ENCODE measurements at places on chromosomes 12 and 14.

DNA sequence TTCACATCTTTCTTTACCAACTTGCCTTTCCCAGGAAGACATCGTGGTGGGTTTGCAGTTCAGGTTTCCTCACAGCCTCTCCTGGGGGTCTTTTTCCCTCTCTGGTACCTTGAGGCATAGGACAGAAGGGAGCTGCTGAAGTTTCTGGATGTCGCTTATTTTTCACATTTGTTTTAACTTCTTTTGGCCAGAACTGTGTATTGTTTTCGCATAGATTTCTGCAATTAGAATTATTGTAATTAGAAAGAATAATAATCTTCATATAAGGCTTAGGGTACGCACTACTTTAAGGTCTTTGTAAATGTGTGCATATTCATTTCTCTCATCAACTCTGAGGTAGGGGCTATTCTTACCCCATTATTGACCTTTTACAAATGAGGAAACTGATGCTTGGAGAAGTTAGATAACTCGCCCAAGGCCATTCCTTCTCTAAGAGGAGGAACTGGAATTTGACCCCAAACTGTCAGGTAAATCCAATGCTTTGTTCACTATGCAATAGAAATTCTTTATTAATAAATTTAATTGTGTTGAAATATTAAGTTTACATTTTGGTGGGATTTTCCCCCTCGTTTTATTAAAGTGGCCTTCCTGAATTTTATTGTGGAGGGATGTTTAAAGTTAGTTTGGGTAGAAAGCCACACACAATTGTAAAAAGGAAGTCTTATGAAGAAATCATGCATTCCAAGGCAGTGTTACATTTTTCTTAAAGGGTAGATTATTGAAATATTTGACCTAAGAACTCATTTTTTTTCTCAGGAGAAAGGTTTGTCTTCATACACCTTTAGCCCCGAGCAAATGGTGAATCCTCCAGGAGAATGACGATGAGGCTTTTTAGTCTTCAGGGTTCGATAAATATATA lies 12.1 kb upstream of the SLC38A2 start:
- no peak for DNase-seq

GRCh38 chr12:18897823-18898222 lies 159.9 kb downstream of the CAPZA3 start:
- DNase-seq, result no peak

DNA sequence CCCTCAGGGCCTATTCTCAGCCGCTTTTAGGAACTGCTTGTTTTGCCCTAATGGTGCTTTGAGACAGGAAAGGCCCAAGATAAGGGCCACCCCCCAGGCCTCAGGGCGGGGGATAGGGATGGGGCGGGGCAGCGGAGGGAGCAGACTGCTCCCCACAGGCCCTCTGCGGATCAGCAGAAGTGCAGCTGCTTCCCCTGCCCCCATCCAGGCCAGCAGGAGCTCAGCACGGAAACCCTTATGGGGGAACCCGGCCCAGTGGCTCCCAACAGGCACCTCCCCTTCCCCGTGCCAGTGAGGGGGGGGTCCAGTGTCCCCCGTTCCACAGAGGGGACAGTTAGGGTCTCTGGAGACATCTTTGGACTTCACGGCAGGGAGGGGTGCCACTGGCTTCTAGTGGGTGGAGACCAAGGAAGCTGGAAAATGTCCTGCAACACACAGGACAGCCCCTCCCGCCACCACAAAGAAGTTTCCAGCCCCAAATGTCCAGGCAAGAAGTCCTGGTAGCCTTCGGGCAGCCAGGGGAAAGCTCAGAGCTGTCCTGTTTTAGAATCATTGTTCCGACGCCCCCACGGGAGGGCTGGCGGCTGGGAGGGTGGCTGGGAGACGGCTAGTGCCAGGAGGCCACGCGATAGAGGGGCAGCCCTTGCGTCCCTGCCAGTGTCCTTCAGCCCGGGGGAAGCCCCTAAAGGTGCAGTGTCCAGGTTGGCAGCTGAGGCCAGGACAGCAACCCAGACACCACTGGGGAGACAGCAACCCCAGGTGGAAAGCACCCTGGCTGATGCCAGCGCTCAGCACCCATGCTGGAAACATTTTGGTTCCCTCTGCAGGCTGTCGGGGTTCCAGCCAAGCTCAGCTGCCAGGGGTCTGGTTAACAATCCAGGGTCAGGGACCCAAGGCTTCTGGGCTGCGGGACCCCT lies 10.4 kb upstream of the GPR132 start:
- no peak for DNase-seq

DNA sequence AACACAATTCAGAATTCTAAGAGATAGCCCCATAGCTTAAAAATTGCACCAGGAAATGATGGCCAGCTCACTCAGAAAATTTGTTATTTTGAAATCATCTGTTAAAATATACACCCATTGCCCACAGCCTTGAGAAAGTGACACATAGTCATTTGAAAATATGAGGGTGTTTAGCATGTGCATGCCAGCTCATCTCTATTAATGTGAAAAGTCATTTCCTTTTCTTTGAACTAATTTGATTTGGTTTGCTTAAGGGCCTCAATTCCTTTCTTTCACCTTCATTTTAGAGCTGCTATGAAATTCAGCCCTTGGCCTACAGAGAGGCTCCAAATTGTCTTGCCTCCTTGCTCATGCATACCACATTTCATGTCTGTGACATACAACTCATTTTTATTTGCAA lies 241.4 kb downstream of the PHLDA1 start:
- DNase-seq, result no peak

- no peak for DNase-seq
Measured at GRCh38 chr12:43331935-43332334, 220.1 kb downstream of the ADAMTS20 start.

GRCh38 chr14:32142341-32142740 lies 59.5 kb upstream of the RNU6-7 start:
- DNase-seq, result no peak

All from activated T-cell treated with anti-CD3 and anti-CD28 coated beads for 1 hour (primary cell).